Activated B cell treated with CpG ODN at 0.5 μM for 24 hours (primary cell): ENCODE measurements at places on chromosomes 5 and 9.

DNA sequence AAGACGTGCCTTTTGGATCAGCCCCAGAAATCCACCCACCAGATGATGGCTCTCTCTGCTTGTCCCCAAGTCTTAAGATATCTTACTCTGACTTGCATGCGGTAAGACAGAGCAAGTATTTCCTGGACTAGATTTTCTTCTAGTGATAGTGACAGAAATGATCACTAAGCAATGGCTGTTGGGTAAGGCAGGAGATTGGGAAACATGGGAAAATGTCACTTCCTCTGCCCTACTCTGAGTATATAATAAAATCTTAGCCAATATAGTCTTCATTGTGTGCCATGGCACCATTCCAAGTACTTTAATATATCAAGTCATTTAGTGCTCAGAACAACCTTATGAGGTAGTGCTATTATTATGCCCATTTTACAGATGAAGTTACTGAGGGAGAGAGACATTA lies 31.0 kb upstream of the GNA14 start:
- no peak for DNase-seq

DNA sequence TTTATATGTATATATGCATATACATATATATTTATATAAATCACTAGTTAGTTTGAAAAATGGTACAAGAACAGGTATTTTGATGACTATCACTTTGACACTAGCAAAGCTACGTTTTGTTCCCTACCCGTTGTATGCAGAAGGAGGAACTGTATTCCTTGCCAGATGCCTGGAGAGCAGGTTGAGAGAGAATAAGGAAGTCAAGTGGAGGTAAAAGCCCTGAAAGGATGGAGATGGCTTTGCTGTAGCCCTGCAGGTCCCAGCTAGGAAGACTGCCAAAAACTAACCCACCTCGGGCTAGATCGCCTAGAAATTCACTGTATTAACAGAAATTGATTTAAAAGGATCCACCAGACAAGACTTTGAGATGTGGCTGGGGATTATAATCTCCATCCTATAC lies 229.3 kb downstream of the RFX3 start:
- no peak for DNase-seq

DNA sequence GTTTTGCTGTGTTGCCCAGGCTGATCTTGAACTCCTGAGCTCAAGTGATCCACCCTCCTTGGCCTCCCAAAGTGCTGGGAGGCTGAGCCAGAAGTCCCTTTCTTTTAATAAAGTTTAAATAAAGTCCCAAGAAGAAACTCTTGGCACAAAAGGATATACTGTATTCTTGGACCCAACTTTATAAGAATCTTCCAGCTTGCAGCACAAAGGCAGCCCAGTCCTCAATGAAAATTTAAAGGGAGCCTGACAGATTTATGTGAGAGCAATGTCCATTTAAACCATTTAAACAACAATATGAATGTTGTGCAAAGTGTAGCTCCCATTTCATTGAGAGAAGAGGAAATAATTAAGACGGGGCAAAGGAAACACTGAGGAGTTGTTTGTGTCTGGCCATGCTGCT lies 217.0 kb downstream of the DOCK8 start:
- no peak for DNase-seq

- no peak for DNase-seq
Measured at GRCh38 chr5:113371721-113372196, 63.0 kb downstream of the TSSK1B start.

DNA sequence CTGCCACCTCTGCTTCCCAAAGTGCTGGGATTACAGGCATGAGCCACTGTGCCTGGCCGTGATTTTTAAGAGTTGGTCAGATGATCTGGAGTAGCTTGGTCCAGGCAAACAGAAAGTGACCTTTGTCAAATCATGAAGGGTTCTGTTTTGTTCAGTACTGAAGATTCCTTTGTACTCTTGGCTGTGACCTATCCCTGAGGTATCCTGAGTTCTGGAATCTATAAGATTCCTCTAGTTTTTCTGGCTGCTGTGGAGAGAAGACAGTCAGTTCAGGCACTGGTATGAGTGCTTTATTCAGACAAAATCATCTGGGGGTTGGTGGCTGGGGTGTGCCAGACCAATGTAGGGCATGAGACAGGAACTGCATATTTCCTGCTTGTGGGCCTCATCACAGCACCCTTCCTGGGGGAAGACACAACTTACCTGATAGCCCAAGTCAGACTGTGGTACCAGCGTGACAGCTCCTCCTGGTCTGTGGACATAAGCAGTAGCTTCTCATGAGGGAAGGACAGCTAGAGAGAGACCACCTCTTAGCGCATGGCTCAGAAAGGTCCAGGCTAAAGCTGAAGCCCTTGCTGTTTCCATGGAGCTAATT lies 3.1 kb downstream of the ARHGEF39 start:
- DNase-seq = no peak

DNA sequence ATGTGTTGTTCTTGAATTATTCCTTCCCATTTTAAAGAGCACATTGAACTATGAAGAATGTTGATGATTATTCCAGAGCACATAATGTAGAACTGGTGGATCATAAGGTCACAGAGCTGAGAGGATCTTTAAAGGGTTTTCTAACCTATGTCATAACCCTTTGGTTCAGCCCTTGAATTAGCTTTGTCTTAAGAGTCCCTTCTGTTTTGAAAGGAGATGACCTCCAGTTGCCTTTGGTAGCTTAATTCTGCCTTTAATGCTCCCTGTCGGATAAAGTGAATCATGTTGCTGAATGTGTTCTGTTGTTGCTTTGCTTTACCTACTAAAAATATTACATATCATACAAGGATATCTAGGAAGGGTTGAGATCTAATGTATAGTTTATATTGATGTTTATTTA lies 99.1 kb upstream of the PRRC1 start:
- no peak for DNase-seq

- no peak for DNase-seq
Measured at GRCh38 chr5:97545446-97545845, 362.4 kb upstream of the RIOK2 start.

GRCh38 chr5:152369298-152369697 lies 35.8 kb downstream of the NMUR2 start:
- no peak for DNase-seq

- DNase-seq = no peak
Measured at GRCh38 chr5:120695368-120695880, 231.3 kb downstream of the PRR16 start.

DNA sequence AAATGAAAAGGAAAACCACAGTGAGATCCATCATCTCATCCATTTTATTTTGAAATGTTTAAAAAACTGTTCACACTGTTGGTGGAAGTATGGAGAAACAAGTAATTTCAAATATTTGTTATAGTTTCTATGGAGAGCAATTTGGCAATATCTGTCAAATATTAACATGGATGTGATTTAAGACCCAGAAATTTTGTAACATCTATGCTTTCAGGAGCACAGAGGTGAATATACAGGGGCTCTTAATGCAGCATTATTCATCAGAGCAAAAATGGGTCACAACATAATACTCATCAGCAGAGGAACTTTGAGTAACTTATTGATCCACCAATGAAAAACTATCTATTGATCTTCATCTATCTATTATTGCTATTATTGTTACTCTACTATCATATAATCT lies 31.4 kb upstream of the SPATA31C2 start:
- no peak for DNase-seq

DNA sequence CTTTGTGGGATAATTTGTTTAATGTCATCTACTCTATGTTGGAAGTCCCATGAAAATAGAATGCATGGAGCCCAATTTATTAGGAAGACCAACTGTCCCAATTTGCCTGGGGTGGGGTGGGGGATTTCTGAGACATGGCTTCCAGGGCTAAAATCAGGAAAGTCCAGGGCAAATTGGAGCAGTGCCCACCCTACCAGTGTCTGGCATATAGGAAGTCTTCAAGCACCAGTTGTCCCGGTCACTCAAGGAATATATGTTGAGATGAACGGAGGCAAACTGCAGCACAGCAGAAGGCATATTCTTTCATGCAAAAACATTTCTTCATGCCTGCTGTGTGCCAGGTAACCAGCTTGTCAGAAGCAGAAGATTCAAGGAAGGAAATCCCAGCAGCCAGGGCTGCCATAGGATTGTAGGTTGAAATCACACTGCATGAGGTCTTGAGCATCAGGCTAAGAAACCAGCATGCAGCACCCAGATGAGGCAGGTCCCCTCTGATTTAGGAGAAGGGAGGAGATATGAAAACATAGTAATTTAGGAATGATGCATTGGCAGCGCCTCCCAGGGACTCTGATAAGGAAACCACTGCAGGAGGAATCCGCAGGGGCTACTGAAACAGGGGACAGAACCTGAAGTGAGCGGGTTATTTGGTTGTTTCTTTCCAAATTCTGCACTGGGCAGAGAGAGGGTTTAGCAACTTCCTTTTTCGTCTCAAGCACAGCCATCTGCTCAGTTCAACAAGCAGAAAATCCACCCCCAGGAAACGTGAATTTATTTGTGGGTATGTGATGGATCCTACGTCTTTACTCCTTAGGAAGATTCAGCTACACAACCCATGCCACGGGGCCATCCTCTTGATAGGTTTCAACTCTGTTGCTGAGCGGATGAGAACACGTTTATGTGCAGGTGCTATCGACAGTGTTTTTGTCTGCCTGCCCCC lies 112.6 kb upstream of the CPEB4 start:
- no peak for DNase-seq

DNA sequence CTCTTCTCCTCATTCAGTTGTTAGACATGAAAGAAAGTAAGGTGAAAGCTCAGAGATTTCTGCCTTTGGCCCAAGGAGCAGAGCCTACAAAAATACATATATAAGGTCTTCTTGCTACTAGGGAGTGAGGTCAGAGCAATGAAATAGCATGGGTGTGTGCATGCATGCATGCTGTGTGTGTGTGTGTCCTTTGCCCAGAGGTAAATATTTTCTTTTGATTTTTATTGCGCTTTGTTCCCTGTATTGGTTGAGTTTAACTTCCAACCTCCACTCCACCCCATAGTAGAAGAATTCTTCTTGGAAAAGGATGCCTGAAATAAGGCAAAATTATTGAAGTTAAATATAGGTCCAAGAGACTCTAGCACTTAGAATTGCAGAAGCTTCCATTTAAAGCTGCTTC lies 248.0 kb upstream of the PTGER4 start:
- DNase-seq = no peak

DNA sequence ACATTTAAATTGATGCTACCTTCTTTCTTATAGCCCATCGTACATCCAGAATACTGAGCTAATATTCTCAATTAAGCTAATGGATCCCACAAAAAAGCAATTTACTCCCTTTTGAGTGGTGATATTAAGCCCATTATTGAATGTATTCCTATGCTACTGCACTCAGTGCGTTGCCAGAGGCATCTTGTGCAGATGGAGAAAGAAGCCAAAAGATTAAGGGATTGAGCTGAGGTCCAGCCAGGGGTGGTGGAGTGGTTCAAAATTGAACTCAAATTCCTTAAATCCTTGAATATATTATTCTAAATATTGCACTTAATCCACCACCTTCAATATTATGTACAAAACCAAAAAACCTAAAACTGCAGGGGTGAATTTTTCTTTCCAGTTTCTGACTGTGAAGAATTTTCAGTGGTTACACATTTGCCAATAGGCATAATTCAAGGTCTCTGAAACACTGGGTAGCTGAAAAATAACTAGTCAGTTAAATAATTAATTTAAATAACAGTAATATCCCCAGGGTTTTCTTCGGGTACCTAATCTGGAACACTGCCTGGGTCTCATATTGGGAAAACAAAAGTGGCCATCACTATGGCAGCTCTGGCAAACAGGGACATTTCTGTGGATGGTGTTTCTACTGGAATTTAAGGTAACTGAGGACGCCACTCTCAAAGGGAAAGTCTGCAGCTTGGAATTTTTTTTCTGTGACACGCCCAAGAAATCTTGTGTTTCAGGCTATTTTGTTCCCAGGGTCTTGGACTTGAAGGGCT lies 6.2 kb upstream of the LIFR start:
- DNase-seq = no peak

- DNase-seq = no peak
Measured at GRCh38 chr9:93096811-93097382, 880 bp downstream of the CARD19 start.
